Testis (tissue), 5 donors: ENCODE measurements at places on chromosomes 4 and X. TPM values are rescaled to one million over a fixed set of nuclear protein-coding genes. Genes with fewer than 3 reads are reported as not detected.

CCDC120 gene
- 11.2 TPM for total RNA-seq

SPANXN3 gene
- 4.1 TPM for total RNA-seq

MAGEB2 gene
- total RNA-seq, result 53.5 TPM

NUDT10 gene
- total RNA-seq, result 175 TPM

HSFX1 gene
- total RNA-seq, result 9.8 TPM

COX7B2 gene
- total RNA-seq, result 14.3 TPM

G6PD gene
- 263 TPM for total RNA-seq

HTT gene
- 146 TPM for total RNA-seq

RAB33A gene
- total RNA-seq, result 1.4 TPM

TMPRSS11F gene
- total RNA-seq, result 1.0 TPM

CT45A3 gene
- total RNA-seq, result 19.9 TPM

MAGEB1 gene
- total RNA-seq, result 59.4 TPM

PIR gene
- 10.3 TPM for total RNA-seq

ZNF630 gene
- 1.5 TPM for total RNA-seq

STOX2 gene
- total RNA-seq, result 15.2 TPM

DTHD1 gene
- total RNA-seq, result 4.3 TPM

MAGEB17 gene
- 2.0 TPM for total RNA-seq

BGN gene
- 76.5 TPM for total RNA-seq

PLXNA3 gene
- total RNA-seq, result 63.5 TPM

PKD2 gene
- total RNA-seq, result 52.8 TPM

EMD gene
- total RNA-seq, result 69.6 TPM

VCX3A gene
- 110 TPM for total RNA-seq

EGFL6 gene
- 1.7 TPM for total RNA-seq

MAGEA11 gene
- 6.8 TPM for total RNA-seq

SLC6A14 gene
- total RNA-seq, result not detected

H2BW2 gene
- total RNA-seq, result 6.5 TPM

TMEM31 gene
- total RNA-seq, result 10.8 TPM

LIMCH1 gene
- 14.0 TPM for total RNA-seq

PNMA6F gene
- total RNA-seq, result 0.79 TPM

EGF gene
- total RNA-seq, result 0.87 TPM

MAGEB10 gene
- total RNA-seq, result 4.5 TPM

ENOPH1 gene
- 13.9 TPM for total RNA-seq

STK26 gene
- total RNA-seq, result 3.7 TPM

SMIM10L2A gene
- 20.5 TPM for total RNA-seq

AFM gene
- total RNA-seq, result not detected

IL3RA gene
- 4.6 TPM for total RNA-seq

ADRA2C gene
- total RNA-seq, result 9.3 TPM

CFP gene
- total RNA-seq, result 2.8 TPM

HDX gene
- 9.0 TPM for total RNA-seq

DNAJB14 gene
- total RNA-seq, result 22.4 TPM

ARHGEF9 gene
- total RNA-seq, result 13.1 TPM

CENPVL3 gene
- total RNA-seq, result 35.6 TPM

MMRN1 gene
- 4.8 TPM for total RNA-seq

MAML3 gene
- 21.2 TPM for total RNA-seq

SYTL4 gene
- total RNA-seq, result 51.4 TPM

SYP gene
- total RNA-seq, result 1.7 TPM

NXF2 gene
- 19.1 TPM for total RNA-seq

NKX3-2 gene
- 0.50 TPM for total RNA-seq

MAGEA10 gene
- 6.1 TPM for total RNA-seq

CFAP47 gene
- 5.4 TPM for total RNA-seq

C4orf46 gene
- total RNA-seq, result 14.7 TPM

TCEAL6 gene
- 51.9 TPM for total RNA-seq

GPR173 gene
- total RNA-seq, result 3.8 TPM

MTNR1A gene
- 1.5 TPM for total RNA-seq

AWAT2 gene
- 3.9 TPM for total RNA-seq
